ENCODE measurements at places on chromosomes 7 and 10.

DNA sequence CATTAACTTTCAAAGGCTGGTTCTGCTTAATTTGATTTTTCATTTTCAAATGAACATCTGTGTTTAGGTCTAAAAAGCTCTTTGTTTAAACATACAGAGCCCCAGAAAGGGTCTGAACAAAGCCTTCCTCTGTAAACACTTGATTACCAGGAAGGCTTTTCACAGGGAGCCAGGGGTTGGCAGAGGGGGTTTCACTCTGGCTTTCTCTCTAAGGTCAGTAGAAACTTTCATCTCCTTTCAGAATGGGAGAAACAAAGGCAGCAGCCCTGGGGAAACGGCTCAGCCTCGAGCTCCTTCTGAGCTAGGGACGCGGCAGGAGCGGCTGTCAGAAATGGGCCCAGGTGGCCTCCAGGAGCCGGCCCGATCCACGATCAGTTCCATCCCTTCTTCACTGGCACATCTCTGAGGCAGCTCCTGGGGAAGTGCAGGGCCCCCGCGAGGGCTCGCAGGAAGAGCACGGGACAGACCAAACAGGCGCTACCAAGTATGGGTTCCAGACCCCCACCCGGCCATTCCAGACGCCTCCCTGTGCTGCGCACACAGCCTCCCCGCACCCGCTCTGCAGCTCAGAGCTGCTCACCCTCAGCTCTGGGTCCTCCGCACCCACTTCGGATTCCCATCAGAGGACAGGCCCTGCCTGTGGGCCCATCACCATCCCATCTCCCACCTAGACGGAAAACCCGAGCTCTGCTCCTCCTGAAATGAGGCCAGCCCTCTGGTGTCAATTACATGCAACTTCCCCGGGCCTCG lies 124.1 kb downstream of the MAD1L1 start:
- DNase-seq: no peak
- H3K27me3 ChIP-seq: no peaks in the 10 kb centered on the region

DNA sequence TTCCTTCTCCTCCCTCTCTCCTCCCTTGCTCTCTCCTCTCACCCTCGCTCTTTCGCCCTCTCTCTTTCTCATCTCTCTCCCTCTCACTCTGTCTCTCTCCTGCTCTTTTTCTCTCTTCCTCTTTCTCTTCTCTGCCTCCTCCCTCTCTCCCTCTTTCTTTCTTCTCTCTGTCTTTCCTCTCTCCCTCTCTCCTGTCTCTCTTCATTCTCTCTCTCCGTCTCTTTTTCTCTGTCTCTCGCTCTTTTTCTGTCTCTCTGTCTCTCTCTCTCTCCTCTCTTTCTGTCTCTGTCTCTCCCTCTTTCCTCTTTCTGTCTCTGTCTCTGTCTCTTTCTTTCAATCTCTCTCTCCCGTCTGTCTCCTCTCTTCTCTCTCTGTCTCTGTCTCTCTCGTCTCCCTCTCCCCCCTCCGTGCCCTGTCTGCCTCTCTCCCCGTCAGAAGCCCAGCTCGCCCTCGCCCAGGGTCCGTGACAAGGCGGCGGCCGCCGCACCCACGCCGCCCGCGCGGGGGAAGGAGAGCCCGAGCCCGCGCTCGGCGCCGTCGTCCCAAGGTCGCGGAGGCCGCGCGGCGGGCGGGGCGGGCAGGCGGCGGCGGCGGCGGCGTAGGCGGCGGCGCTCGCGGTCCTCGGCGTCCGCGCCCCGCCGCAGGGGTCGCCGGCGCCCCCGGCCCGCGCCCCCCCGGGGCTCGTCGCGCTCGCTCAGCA lies 21.3 kb upstream of the HSPB1 start:
- peaks cover 10% of the 10 kb centered on the region for H3K4me1 ChIP-seq
- peak overlapping the region; percentile 0 for H3K4me3 ChIP-seq
- H3K36me3 ChIP-seq: no peaks in the 10 kb centered on the region
- peaks cover 88% of the 10 kb centered on the region for H3K27me3 ChIP-seq
- no peak for DNase-seq

GRCh38 chr7:91927912-91928311 lies 12.8 kb upstream of the AKAP9 start:
- no peak overlapping the region for H3K4me3 ChIP-seq
- no peak overlapping the region for H3K27ac ChIP-seq
- no peaks in the 10 kb centered on the region for H3K36me3 ChIP-seq
- H3K27me3 ChIP-seq: no peaks in the 10 kb centered on the region
- no peak for DNase-seq
- no peaks in the 10 kb centered on the region for H3K4me1 ChIP-seq

DNA sequence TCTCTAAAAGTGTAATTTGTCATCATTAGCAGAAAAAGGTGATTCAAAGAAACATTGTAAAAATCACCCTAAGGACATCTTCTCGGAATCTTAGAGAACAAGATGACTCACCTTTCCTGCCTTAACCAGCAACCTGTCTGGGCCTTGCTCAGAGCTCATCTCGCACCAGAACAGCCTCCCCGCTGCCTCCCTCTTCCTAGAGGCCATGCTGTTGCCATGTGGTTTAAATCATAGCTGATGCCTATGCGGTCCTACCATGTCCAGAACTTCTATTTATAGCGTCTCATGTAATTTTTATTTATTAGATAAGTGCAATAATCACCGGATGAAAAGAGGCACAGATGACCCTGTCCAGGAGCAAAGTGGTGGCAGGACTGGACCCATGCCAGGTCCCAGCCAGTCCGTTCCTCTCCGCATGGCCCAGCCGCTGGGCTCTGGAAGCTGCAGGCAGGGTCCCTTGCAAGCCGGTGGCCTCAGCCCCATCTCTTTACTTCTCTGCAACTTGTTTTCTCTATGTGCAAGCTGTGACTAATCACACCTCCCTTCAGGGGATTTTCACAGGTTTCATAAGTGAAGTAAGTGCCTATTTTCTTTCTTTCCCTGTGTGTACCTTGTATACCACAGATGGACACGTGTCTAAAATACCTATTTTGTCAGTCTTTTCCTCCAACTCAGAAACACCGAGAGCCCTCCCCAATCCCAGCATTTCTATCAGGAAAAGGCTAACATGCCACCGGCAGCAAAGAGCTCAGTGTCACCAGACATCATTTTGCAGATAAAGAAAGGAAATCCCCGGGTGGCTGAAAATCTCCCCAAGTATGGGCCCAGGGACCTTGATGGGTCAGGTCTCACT lies 27.1 kb downstream of the KLF6 start:
- H3K4me1 ChIP-seq: peaks cover 64% of the 10 kb centered on the region
- H3K27me3 ChIP-seq: no peaks in the 10 kb centered on the region
- no peak overlapping the region for H3K4me3 ChIP-seq
- DNase-seq: no peak

- H3K27ac ChIP-seq: no peak overlapping the region
- H3K36me3 ChIP-seq: peaks cover under 1% of the 10 kb centered on the region
- H3K4me1 ChIP-seq: peaks cover 22% of the 10 kb centered on the region
- no peak for DNase-seq
These were observed 5.3 kb upstream of the CAPZA2 start for GRCh38 chr7:116857052-116857451.

- no peaks in the 10 kb centered on the region for H3K4me1 ChIP-seq
- DNase-seq: no peak
- H3K36me3 ChIP-seq: no peaks in the 10 kb centered on the region
- H3K4me3 ChIP-seq: no peak overlapping the region
- no peak overlapping the region for H3K27ac ChIP-seq
These were observed 298.5 kb downstream of the NEBL start for GRCh38 chr10:20598590-20598989.

Measured in Calu3 (cell line).